Smooth muscle cell of the pulmonary artery (primary cell): ENCODE measurements at places on chromosomes 3 and 15. TPM values are rescaled to one million over a fixed set of nuclear protein-coding genes. Genes with fewer than 3 reads are reported as not detected.

The C3orf38 gene
- total RNA-seq = 19.0 and 26.7 TPM in 2 replicates

The ARL6 gene
- 11.4 and 13.6 TPM in 2 replicates for total RNA-seq

The TBL1XR1 gene
- 278 and 297 TPM in 2 replicates for total RNA-seq

The PLS1 gene
- total RNA-seq = 1.0 and 1.7 TPM in 2 replicates

The BLOC1S6 gene
- total RNA-seq = 67.8 and 98.5 TPM in 2 replicates

The GNB4 gene
- total RNA-seq = 66.5 and 91.0 TPM in 2 replicates

The FES gene
- total RNA-seq = 17.4 and 23.2 TPM in 2 replicates

The PIGZ gene
- 3.4 TPM in 2 replicates for total RNA-seq

The EPHA6 gene
- total RNA-seq = not detected in 2 replicates

The SLC12A8 gene
- total RNA-seq = 13.2 and 17.9 TPM in 2 replicates
